ENCODE measurements at places on chromosomes 1 and 21.

DNA sequence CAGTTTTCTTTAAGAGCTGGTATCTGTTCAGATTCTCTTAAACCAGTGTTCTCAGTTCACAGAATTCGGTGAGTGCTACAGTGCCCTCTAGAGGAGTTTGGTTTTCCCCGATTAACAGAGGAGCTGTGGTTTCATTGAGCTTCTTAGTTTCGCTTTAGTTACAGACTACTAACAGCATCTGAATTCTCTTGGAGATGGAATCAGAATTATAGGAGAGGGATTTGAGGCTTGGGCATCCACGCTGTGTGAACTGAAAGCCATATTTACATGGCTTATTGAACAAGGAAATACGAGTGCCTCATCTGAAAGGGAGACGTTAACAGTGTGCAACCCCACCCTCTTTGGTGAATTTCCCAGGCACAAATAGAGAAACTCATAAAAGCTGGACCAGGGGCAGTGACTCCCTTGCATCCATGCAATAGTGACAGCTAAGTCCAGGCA is 202.0 kb downstream of the USH2A start:
- DNase-seq = no peak

- DNase-seq = no peak
Observed at GRCh38 chr1:96365596-96366390, 355.8 kb upstream of the PTBP2 start.

DNA sequence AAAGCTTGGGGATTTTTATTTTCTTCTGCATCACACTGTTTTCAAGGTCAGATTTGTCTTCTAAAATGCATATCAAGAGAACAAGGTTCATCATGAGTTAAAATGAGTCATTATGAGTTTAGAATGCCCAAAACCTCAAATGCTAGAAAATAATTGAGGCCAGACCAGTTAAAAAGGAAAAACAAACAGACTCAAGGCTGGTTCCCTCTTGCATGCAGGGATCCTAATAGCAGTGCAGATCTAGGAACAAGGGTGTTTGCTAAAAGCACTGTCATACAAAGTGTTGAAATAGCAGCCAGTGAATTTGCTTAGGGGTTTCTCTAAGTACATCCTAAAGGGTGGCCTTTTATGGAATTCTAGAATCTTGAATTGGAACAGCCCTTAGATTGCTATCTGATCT is 15.3 kb downstream of the BEND5 start:
- DNase-seq = no peak

- no peak for DNase-seq
Observed at GRCh38 chr1:201795066-201795465, 33.9 kb upstream of the IPO9 start.

DNA sequence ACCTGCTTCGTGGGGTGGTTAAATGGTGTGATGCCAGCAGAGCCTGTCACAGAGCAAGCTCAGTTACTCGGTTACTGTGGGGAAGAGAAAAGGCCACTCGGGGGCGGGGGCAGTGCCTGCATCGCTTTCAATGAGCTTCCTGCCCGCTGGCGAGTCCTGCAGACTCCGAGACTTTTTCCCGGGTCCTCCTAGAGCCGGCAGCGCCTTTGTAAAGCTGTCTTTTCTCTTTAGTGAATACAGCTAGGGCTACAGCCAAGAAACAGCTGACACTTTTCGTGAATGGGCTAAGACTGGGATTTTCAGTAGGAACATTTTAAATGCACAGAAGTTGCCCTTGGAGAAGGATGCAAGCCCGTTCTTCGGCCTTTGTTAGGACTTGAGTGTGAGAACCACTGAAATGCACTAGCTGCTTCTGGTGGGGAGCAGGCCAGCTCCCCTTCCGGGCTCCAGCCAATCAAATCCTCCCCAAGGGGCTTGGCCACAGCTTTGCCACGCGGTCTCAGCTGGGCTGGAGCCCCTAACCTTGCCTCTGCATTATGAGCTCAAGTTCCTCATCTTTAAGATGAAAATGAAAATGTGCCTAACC is 23.4 kb upstream of the EFHD2 start:
- no peak for DNase-seq

DNA sequence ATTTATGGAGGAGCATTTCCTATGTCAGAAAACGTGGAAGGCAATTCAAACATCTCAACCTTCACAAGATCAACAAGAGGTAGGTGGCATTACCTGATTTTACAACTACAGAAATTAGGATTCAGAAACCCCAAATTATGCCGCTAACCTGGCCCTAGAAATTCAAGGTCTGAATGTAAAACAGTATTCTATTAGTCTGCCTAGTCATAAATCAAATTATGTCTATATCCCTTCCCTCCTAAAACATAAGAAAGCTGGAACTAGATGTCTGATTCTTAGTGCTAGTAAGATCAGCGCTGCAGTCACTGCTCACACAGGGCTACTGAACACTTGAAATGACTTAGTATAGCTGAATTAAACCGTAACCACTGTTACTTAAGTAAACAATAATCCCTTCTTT is 1.4 kb downstream of the TOMM20 start:
- no peak for DNase-seq

GRCh38 chr1:162212713-162213112 is 143.2 kb downstream of the NOS1AP start:
- no peak for DNase-seq

DNA sequence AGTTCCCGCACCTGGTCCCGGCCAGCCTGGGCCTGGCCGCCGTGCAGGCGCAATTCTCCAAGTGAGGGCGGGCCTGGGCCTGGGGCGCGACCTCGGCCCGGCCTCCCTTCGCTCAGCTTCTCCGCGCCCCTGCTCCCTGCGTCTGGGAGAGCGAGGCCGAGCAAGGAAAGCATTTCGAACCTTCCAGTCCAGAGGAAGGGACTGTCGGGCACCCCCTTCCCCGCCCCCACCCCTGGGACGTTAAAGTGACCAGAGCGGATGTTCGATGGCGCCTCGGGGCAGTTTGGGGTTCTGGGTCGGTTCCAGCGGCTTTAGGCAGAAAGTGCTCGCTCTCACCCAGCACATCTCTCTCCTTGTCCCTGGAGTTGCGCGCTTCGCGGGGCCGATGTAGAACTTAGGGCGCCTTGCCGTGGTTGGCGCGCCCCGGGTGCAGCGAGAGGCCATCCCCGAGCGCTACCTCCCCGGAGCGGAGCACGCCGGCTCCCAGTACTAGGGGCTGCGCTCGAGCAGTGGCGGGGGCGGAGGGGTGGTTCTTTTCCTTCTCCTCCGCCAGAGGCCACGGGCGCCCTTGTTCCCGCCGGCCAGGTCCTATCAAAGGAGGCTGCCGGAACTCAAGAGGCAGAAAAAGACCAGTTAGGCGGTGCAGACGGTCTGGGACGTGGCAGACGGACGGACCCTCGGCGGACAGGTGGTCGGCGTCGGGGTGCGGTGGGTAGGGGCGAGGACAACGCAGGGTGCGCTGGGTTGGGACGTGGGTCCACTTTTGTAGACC is 1.2 kb downstream of the OLIG1 start:
- no peak for DNase-seq

DNA sequence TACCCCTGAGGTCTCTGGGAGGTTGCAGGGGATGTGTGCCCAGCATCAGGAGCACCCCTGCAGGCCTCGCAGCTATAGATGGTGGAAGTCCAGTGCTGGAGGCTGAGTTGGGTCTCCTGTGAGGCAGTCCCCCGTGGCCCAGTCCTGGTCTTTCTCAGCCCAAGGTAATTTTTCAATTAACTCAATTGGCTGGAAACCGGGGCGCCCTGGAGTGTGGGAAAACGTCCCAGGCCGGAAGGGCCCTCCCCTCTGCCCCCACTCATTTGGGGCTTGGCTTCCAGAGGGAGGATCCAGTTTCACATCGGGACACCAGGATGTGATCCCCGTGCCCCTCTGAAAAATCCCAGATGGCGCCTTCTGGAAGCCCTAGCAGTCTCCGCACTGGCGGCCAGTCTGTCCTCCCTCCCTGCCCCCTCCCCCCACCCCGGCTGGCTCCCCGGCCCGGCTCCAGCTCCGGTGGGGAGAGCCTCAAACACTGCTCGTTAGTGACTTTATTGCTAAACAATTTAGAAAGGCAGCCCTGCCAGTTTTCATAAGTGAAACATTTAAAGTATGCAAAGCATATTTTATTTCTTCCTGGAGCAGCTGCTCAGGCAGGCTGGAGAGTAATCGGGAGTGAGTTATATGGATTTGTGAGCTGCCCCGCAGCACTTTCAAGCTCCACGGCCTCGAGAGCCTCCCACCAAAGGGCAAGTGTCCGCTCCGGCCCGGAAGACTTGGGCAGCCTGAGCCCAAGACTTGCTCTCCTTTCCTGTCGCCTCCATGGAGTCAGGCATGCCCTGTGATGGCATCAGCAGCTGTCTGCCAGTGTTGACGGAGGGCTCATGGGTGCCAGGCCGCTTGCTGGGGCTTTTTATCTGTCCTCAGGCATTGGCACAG is 208.2 kb upstream of the TMEM51 start:
- DNase-seq = no peak

DNA sequence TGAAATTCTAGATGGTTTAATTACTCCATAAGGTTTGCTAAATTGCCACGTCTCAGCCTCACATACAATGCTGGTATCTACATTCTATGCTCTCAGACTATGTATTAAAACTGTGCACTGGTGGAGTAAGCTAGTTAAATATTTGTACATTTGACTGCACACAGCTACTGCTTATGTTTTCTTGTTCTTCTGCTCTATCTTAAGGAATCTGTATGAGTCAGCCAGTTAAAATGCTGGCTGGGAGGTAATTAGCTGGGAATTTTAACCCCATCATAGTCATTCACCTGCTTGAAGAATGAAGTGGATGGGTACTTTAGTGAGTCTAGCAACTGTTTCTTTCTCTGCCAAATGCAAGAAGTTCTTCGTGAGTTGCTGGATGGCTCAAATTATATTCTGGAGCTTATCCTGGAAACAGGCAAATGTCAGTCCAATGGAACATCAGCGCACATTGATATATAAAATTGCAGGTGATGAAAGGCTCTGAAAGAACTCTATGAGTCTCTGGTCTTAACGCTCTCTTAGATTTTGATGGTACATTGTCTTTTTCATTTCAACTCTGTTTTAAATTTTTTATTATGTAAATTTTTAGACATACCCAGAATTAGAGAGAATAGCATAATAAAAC is 83.4 kb downstream of the BACH1 start:
- no peak for DNase-seq

DNA sequence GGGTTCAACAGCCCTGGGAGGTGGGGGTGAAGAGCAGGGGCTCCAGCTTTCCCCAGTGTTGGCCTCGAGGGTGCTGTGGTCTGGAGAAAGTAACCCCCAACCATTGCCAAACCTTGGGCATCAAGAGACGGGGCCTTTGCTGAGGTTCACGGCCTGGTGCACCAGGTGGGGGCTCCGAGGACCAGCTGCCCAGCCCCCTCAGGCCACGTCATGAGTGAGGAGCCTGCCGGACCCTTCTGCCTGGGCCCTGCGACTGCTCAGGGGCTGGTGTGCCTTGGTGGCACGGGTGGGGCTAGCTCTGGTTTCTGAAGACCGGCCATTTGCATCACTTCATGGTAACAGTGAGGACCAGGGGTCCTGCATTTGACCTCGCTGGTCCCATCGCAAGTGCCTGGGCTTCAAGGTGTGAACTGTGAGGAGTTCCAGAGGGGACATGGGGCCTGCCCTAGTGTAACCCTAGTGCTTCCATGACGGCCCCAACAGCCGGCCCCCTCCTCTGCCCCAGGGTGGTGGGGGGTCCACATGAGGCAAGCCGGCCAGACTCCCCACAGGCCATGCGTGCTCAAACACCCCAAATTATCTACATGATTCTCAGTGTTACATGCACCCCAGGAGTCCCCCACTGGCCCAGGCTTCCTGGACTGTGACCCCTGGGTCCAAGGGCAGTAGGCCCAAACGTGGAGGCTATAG is 13.5 kb downstream of the MORN1 start:
- DNase-seq = no peak

GRCh38 chr1:222971146-222971545 is 156.3 kb downstream of the DISP1 start:
- DNase-seq = no peak

GRCh38 chr1:234752927-234753326 is 142.9 kb upstream of the IRF2BP2 start:
- no peak for DNase-seq

DNA sequence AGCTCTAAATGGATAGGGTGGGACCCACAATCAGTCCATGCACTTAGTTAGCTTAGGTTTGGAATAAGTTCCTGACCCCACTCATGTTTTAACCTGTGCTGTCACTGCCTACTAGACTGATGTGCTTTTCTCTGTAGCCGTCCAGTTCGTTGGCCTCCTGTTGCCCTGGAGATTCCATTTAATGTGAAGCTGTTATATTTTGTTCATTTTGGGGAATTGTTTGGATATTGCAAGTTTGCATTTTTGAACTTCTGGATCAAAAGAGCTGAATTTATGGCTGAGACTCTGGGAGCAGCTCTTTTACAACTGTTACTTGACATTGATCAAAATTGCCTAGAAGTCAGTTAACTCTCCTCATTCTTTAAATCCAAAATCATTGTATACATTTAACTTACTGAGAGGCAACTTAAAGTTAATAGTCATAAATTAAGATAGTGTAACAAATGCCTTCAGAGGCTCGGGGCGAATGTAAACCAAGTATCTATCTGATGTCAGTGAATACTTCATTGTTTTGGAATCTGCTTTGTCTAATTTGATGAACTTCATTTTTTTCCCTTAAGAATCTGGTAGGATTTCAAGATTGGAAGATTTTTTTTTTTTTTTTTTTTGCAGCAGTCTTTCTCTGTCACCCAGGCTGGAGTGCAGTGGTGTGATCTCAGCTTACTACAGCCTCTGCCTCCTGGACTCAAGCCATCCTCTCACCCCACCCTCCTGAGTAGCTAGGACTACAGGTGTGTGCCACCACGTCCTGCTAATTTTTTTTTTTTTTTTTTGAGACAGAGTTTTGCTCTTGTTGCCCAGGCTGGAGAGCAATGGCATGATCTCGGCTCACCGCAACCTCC is 38.1 kb downstream of the MIGA1 start:
- DNase-seq = no peak

- no peak for DNase-seq
Observed at GRCh38 chr1:157000686-157001085, 44.9 kb downstream of the ARHGEF11 start.

GRCh38 chr1:6872573-6873261 is 87.5 kb downstream of the CAMTA1 start:
- no peak for DNase-seq

DNA sequence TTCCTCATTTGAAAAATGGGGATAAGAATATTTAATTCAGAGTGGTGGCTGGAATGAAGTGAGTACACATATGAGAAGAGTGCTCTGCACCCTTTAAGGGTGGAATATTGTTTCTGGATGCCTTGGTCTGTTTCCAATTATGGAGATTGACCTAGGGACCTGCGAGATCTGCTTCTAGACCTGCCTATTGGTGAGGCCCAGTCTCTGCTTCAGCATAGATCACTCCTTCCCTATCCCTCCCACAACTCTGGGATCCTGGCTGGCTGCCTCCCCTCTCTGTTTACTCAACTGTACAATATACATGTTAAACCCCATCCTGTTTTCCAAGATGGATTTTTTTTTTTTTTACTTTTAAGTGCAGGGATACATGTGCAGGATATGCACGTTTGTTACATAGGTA is 6.4 kb upstream of the LDLRAD1 start:
- no peak for DNase-seq
